ENCODE measurements at places on chromosomes 5 and 9.

DNA sequence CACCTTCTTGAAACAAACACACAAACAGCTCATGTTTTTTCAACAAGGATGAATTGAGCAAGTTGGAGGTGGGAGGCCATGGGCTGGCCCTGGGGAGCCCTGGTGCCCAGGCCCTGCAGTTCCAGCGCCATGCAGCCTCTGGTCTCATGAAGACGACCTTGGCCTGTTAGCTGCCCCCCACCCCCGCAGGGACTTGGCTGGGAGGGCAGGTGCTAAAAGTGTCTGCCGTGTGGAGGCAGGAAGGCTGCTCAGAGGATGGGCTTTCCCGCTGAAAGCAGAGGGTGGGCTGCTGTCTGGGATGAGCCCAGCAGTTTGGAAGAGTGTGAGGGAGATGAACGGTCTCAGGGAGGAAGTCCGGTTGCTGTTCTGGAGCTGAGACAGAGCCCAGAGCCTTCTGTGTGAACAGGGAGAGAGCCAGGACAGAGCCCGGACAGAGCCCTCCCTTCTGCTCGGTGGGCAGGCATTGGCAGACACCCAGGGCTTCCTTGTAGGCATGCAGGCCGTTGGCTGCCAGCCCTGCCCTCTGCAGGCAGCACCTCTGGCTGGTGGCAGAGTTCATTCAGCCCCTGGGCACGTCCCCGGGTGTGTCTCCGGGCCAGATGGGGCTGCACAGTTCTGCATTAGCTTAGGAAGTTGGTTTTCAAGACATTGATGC, 18.7 kb downstream of the ROPN1L start:
- no peak for DNase-seq

DNA sequence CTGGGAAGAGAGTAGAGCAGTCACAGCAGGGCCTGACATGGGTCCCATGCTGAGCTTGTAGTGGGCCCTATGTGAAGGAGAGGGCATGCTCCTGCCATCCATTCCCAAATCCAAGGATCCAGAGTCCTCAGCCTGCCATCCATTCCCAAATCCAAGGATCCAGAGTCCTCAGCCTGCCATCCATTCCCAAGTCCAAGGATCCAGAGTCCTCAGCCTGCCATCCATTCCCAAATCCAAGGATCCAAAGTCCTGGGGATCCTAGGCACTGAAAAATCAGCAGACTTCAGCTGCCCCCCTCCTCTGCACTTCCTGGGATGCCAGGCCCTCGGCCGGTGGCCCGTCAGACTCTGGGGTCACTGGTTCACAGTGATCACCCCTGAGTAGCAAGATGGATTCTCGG, 33.6 kb downstream of the THBS4 start:
- DNase-seq: no peak

DNA sequence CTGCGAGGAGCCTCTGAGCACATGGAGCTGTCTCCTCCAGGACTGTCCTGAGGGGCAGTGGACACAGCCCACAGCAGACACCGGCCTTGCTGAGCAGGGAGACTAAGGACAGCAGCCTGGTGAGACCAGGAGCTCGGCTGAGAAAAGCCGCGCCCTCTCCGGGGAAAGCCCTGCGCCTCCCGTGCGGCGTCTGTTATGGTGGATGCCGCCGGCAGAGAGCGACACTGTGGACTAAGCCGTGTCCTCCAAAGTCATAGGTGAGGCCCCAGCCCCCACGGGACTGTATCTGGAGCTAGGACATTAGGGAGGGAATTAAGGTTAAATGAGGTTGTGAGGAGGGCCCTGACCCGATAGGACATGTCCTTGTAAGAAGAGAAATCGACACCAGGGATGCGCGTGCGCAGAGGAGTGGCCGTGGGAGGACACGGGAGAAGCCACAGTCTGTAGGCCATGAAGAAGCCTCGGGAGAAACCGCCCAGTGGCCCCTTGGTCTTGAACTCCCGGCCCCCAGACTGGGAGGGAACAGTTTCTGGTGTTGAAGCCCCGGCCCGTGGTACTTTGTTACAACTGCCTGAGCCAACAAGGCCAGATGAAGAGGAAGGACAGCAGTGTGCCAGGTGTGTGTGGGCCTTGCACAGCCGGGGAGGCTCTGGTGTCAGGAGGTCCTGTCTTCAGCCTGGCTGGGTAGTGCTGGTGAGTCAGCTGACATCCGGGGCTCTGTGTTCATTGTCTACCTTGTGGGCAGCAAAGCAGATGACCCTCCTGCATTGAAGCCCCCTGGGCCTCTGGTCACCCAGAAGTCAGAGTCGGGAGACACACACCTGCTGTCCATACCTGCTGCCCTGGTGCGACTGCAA, 22.1 kb downstream of the MRPL36 start:
- no peak for DNase-seq

- DNase-seq: no peak
Observed at GRCh38 chr5:74019923-74020322, 393.9 kb downstream of the ARHGEF28 start.

GRCh38 chr5:57450991-57451876, 31.4 kb downstream of the ACTBL2 start:
- peak; percentile 35 for DNase-seq

DNA sequence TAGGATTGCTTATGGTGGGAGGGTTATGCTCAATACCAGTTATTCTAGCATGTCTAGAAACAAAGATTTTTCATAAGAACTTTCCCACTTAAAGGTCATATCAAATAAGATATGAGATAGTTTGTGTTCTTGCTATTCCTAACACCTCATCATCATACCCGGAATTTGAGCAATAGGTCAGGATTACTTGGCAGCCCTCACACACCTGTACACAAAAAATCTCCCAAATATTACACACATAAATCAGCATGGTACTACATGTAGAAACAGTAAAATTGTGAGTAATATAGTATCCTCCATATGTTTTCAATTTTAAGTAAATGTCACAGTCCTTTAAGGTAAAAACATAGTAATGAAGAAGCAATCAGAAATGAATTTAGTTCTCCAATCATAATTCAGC, 113.7 kb downstream of the SLC25A46 start:
- no peak for DNase-seq

DNA sequence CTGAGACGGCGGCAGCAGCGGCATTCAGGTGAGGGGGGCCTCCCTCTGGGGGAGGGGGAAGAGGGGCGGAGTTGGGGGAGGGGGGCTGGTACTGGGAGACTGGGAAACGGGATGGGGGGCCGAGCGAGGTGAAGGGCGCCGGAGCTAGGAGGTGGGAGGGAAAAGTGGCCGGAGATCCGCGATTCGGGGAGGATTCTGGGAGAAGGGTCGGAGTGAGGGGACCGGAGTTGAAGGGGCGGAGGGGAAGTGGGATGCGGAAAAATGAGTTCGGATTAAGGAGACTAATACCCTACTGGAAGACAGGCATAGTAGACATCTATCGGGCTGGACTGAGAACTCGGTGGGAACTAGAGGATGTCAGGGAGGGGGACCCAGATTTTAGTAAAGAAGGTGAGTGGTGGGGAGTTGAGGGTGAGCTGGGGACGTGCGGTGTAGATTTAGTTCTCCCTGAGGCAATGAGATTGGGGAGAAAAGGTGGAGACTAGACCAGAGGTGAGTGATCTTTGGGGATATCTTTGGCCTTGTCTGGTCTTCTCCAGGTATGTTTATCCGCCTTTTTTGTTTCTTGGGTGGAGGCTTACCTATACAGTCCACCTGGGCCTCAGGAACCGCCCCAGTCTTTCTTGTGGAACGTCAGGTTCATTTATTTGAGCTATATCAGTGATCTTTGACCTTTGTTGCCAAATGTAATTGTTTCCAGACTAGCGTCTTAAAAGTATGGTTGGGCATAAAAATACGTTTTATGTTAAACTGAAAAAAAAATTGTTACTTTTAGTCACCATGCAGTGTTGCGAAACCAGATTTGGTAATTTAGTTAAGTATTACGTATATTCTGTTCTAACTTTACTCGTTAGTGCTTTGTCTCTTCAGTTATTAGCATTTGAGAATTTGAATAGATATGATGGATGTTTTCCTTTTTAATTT, 632 bp downstream of the UBAP1 start:
- DNase-seq: no peak

DNA sequence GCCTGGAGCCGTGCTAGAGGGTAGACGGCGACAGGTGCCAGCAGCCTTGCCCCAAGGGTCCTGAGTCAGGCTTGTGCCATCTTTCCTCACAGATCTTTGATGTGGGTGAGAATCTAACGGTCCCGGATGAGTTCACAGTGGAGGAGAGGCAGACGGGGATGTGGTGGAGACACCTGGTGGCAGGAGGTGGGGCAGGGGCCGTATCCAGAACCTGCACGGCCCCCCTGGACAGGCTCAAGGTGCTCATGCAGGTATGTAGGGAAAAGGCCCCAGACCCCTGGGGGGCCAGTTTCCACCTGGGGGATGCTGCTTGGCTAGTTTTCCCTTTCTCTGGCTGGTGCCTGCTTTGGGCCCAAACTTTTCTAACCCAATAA, 24.0 kb downstream of the PTGES2 start:
- DNase-seq: peak; percentile 69

GRCh38 chr9:93525476-93525875, 50.9 kb upstream of the PHF2 start:
- no peak for DNase-seq

DNA sequence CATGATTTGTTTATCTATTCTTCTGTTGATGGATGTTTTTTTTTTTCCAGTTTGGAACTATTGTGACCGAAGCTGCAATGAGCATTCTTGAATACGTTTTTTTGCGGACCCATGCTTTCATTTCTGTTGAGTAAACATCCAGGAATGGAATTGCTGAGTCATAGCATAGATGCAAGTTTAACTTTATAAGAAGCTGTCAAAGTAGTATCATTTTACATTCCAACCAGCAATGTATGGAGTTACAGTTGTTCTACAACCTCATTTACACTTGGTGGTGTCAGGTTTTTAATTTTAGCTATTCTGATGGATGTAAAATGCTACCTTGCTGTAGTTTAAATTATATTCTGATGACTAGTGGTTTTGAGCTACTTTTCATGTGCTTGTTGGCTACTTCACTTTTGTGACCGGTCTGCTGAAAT, 49.0 kb downstream of the NPR3 start:
- no peak for DNase-seq

DNA sequence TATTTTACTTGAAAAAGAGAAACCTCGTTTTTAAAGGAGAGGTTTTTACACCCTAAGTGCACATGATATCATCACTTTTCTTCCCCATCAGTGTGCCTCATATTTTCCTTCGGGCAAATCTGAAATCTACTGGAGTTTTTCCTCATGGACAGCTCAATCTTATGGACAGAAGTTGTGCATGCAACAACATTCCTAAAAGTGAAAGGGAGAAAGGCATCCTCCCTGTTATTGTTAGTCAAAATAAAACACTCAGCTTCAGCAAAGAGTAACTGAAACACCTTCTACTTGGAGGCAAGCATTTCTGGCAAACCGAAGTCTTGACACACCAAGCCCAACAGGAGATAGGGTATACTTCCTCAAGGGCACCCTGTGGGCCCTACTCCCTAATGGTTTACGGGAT, 217.9 kb downstream of the BNC2 start:
- DNase-seq: no peak

DNA sequence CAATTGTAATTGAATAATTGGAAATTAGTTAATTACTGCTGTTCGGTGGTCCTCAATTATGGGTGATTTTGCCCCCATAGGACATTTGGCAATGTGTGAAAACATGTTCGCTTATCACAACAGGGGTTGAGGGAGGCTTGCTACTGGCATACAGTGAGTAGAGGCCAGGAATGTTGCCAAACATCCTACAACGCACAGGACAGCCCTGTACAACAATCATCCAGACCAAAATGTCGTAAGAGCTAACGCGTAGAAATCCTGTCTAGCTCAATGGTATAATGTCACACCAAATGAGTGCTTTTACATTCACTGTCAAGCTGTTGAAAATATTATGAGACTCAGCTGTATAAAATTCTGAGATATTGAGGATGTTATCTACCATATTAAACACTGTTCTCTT, 464.4 kb upstream of the TUSC1 start:
- DNase-seq: no peak
